Stimulated activated CD4-positive, alpha-beta T cell treated with anti-CD3 and anti-CD28 coated beads, TNF-alpha, amount 100 ng/mL, for 4 hours (primary cell): ENCODE measurements at places on chromosomes 3 and 15.
A peak's percentile ranks its signal among the peaks of the same experiment; 100 is the strongest.

DNA sequence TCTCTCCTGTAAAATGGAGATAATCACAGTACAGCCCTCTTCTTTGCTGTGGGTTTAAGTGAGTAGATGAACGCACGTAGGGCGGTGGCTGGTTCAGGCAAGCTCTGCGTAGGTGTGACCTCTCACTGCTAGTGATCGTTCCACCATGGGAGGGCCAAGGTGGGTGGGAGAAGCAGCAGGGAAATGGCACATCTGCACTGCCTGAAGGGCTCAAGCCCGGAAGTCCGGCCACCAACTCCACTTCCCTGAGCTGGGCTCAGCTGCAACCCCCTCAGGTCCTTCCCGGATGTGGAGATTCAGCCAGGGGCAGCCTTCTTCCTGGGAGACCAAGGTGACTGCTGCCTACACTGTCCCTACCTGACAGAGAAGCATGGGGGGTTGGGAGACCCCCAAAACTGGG is 102.9 kb downstream of the ADCY5 start:
- DNase-seq: no peak

DNA sequence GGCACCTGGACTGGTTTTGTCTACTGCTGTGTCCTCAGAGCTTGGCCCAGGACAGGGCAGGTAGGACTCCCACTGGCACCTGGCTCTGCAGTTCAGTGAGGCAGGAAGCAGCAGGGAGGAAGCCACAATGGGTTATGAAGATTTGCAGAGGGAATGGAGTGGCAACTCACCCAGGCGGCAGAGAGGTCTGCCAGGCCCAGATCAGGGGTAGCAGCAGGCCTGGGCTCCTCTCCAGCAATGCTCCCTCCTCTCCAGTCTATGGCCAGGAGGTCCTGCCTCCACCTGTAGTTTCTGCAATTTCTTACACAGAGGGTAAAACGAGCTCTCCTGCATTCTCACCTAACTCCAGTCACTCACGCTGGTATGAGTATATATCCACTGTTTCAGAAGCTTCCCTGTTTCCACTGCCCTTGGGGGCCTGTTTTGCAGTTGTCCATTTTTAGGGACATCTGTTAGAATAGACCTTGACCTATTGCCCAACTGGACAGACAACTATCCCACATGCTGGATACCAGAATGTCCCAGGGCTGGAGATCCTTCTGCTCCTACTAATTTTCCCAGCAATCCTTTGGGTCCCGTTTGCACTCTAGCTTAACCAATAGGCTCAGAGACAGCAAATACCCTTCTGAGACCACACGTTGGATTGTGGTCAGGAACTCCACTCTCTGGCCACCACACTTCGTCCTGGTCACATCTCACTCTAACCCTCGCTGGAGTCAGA is 35.2 kb downstream of the HMCES start:
- DNase-seq: no peak

GRCh38 chr3:24166515-24166914 is 221.4 kb downstream of the NR1D2 start:
- DNase-seq: no peak

DNA sequence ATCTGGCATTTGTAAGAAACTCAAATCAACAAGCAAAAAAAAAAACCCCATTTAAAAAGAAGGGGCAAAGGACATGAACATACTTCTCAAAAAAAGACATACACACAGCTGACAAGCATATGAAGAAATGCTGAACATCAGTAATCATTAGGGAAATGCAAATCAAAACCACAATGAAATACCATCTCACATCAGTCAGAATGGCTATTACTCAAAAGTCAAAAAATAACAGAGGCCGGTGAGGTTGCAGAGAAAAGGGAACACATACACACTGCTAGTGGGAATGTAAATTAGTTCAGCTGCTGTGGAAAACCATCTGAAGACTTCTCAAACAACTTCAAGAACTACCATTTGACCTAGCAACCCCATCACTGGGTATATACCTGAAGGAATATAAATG is 199.4 kb upstream of the THBS1 start:
- no peak for DNase-seq

- no peak for DNase-seq
Observed at GRCh38 chr3:51927061-51927977, 14.4 kb downstream of the RRP9 start.

- no peak for DNase-seq
Observed at GRCh38 chr3:56812754-56813652, 11.3 kb upstream of the ARHGEF3 start.

GRCh38 chr15:74253211-74253921 is 17.2 kb downstream of the CCDC33 start:
- DNase-seq: no peak

DNA sequence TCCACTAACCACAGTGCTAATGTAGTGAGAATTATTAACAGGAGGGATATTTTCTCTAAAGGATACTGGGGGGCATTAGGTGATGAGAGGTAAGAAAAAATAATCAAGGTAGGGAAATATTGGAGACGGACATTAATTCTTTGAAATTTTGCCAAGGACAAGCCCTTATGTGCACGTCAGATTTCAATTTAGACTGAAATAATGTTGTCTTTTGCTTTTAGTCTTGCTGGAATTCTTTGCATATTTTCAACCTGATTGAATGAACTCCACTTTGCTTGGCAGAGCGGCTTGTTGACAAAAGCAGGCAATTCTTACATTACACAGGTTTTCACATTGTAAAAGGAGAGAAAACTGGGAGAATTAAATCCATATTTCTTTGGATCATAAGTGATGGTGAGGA is 25.0 kb upstream of the C3orf52 start:
- no peak for DNase-seq

DNA sequence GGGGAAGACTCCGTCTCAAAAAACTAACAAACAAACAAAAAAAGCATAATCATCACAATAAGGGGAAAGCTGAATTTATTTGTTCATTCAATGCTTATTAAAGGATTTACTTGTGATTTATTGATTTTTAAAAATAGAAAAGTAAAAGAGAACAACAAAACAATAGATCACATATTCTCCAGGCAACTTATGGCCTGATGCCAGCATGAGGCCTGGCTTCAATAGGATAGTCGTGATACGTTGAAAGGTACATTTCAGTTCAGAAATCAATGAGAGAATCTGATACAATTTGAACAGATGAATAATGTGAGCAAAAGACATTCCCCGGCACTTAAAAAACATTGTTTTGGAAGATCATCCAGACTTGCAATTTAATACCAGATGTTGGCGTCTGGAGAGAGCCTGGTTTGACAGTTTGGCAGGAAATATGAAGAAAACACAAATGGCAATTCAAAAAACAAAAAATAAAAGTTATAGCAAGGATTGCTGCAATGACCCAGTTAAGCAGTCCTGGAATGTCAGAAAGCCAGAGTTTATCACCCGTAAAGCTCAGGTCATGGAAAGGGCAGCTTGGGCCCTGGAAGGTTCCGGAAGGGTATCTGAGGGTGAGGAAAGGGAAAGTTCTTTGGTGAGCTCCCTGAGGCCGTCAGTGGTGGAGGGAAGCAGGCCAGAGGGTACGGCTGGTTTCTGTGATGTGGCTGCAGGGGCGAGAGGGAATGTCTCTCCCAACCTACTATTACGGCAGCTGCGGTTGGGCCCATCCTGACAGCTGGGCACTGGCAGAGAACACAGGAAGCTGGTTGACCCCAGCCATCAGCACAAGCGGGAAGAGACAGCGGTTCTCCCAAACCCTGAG is 230.2 kb upstream of the HES1 start:
- no peak for DNase-seq

GRCh38 chr3:128573707-128574162 is 76.9 kb downstream of the RPN1 start:
- no peak for DNase-seq

- DNase-seq: peak; percentile 5
Observed at GRCh38 chr15:92733934-92734521, 78.5 kb upstream of the FAM174B start.

GRCh38 chr3:129644836-129645235 is 38.4 kb upstream of the PLXND1 start:
- no peak for DNase-seq

DNA sequence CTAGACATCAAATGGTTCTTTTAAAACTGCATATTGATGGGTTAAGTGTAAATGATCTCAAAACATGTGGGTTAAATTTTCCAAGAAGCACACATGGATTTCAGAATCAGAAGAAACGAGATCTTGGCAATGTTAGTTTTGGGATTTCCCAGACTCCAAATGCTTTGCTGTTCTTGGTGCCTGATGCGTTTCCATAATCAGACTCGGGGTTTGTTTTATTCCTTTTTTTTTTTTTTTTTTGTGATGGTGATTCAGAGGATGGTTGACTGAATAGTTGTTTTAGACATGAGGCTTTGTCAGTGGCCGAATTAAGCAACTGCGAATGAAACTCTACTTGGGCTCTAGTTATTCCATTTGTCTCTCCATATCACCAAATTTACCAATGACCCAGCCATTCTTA is 52.2 kb upstream of the FAM98B start:
- no peak for DNase-seq

DNA sequence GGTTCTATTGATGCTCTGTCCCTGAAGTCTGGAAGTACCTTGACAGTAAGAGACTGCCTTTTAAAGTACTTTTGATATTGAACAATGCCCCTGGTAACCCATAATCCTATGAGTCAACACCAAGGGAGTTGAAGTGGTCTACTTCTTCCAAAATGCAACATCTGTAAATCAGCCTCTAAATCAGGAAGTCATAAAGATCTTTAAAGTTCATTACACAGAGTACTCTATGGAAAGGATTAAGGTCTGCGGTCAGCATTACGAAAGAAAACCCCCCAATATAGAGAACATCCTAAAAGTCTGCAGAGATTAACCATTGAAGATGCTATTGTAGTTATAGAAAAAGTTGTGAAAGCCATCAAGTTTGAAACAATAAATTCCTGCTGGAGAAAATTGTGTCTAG is 52.7 kb upstream of the CMC1 start:
- no peak for DNase-seq

DNA sequence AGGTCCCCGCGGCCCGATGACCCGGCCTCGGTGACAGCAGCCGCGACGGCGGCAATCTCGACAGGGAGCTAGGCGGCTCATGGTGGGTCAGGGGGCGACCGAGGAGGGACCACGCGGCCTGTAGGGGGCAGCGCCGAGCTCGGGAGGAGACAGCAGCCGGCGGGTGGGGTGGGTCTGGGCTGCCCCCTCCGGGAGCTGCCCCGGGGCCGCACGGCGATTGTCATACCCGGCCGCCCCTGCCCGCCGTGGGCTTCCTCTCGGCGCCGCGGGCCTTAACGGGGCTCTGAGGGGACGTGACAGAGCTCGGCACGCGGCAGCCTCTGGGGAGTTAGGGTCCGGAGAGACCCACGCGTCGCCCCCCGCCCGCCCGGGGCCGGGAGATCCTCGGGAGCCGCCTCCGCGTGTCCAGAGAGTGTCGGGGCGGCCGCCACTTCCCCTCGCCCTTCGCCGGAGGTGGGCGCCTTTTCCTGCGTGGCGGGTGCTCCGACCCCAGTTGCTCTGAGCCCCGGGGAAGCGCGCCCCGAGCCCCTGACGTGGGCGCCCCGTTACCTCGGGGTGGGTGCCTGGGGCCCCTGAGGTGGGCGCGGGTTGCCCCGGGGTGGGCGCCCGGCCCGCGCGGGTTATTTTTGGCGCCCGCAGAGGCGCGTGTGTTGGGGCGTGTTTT is 539 bp upstream of the PLCL2 start:
- DNase-seq: peak; percentile 56

DNA sequence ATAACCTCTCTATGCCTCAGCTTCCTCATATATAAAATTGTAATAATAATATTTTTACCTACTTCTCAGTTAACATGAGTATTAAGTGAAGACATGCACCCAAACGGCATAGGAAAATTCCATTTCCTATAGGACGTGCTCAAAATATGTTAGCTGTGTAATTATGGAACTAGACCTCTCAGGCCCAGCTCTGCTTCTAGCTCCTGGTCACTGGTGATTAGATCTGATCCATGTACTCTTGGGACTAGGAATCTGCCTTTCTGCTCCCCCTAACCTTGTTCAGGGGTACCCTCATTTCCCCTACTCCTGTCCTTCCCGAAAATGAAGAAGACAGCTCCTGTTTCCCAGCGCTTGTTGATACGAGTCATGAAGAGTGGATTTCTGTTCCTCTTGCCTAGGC is 29.6 kb downstream of the TF start:
- DNase-seq: no peak

GRCh38 chr3:155392138-155392537 is 98.7 kb upstream of the STRIT1 start:
- DNase-seq: no peak

- no peak for DNase-seq
Observed at GRCh38 chr3:112114576-112115160, 18.4 kb downstream of the GCSAM start.

DNA sequence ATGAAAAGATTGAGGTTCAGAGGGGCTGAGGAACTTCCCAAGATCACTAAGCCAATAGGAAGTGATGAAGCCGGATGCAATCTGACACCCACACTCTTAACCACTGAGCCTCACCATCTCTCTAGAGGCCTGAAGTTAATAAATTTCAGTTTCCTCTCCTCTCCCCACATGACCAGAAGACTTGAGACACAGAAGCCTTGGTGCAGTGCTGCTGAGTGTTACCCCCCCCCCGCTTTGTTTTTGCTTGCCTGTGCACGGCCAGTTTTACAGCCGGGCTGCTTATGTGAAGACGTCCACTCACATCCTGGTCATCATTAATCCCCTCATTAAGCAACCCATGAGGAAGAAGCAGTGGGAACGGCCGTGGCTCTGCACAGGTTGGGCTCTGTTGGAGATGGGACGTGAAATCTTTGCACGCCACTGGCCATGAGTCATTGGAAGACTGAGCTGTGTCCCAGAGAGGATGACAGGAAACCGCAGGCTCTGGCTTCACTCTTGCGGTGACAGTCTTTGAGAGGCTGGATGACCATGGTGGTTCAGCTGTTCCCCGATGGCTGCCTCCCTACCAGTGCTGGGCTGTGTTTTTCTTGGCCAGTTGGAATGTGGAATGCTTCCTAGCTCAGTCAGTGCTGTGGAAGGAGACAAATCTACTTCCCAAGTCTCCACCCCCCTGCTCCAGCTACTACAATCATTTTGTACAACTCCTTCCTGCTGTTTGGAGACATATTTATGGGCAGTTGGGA is 232.6 kb upstream of the LRTM1 start:
- no peak for DNase-seq

- DNase-seq: no peak
Observed at GRCh38 chr3:60770532-60770931, 480.7 kb downstream of the FHIT start.

GRCh38 chr3:170494766-170495165 is 76.1 kb downstream of the CLDN11 start:
- DNase-seq: no peak

- DNase-seq: no peak
Observed at GRCh38 chr3:117442566-117442965, 733.0 kb downstream of the TUSC7 start.

DNA sequence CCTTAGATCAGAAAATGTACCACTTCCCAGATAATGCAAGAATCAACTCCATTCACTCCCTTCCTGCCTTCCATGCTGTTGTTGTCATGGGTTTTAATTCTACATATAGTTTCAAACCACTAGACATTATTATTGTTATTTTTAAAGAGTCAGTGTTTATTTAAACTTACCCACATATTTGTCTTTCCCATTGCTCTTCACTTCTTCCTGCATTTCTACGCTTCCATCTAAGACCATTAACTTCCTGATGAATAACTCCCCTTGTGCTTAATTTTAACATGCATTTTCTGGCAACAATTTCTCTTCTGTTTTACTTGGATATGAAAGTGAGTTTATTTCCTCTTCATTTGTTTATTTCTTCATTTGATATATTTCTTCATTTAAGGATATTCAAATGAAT is 127.1 kb upstream of the FHIT start:
- no peak for DNase-seq

- DNase-seq: no peak
Observed at GRCh38 chr3:158494673-158495072, 76.3 kb upstream of the MLF1 start.
